Activated T-helper 1 cell treated with anti-CD3 and anti-CD28 coated beads, Interleukin-12 subunit alpha, Interleukin-12 subunit beta, Interleukin-2, Interleukin-4 antibody, amounts not matched to agents 30 ng/mL and 10 ng/mL and 1 ng/mL, durations not matched to agents 14 hours and 24 hours and 36 hours (primary cell): ENCODE measurements at places on chromosomes 1 and 21. TPM values are rescaled to one million over a fixed set of nuclear protein-coding genes. Genes with fewer than 3 reads are reported as not detected.

Gene TP73
- 1.4 and 1.5 TPM in 2 replicates for total RNA-seq

Gene AMY1C
- total RNA-seq, result not detected in 2 replicates

Gene REN
- not detected in 2 replicates for total RNA-seq

Gene LMOD1
- total RNA-seq, result not detected in 2 replicates

Gene KLHDC7A
- not detected in 2 replicates for total RNA-seq

Gene WNT9A
- total RNA-seq, result not detected in 2 replicates

Gene NR1I3
- not detected in 2 replicates for total RNA-seq

Gene DISC1
- 3.3 and 3.4 TPM in 2 replicates for total RNA-seq

Gene GJB5
- not detected in 2 replicates for total RNA-seq

Gene PCAT6
- 1.1 and 1.7 TPM in 2 replicates for total RNA-seq
